ENCODE measurements at places on chromosomes 5 and 9.
A peak's percentile ranks its signal among the peaks of the same experiment; 100 is the strongest.

- no peak for DNase-seq
Observed at GRCh38 chr9:28120626-28121025, 547.3 kb upstream of the C9orf72 start.

- no peak for DNase-seq
Observed at GRCh38 chr5:177334781-177335700, 16.4 kb downstream of the LMAN2 start.

- no peak for DNase-seq
Observed at GRCh38 chr9:7960320-7961050, 160.9 kb upstream of the DMAC1 start.

GRCh38 chr5:74235552-74235951 lies 405.0 kb downstream of the ENC1 start:
- DNase-seq: no peak

DNA sequence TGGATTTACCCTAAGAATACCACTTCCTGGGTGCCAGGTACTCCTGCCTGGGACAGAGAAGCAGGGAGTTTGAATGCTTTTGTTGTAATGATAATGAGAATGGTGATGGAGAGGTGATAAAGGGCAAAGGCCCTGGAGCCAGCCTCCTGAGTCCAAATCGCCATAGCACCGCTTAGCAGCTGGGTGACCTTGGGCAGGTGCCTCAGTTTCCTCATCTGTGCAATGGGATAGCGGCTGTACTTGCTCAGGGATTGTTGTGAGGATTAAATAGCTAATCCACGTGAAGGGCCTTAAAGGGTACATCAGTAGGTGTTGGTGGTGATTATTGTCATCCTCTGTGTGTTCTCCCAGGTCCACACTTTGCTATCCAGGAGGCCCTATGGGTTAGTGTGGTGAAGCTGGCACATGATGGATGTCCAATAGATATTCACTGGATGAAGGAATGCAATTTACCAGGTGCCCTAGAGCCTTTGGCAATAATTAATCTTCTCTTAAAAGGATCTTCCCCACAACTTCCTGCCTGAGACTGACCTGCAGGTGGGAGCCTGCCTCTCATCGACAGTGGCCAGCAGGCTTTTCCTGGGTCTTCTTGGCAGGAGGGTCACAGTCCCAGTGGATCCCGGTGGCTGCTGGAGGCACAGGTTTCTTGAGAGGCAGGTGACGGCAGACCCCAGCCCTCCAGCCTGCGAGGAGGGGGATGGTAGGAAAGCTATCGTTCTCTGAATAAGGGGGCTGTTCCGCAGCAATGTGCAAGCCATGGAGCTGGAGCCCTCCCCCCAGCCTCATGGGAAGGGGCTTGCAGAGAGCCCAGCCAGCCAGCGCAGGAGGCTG lies 160.2 kb downstream of the MACROH2A1 start:
- no peak for DNase-seq

DNA sequence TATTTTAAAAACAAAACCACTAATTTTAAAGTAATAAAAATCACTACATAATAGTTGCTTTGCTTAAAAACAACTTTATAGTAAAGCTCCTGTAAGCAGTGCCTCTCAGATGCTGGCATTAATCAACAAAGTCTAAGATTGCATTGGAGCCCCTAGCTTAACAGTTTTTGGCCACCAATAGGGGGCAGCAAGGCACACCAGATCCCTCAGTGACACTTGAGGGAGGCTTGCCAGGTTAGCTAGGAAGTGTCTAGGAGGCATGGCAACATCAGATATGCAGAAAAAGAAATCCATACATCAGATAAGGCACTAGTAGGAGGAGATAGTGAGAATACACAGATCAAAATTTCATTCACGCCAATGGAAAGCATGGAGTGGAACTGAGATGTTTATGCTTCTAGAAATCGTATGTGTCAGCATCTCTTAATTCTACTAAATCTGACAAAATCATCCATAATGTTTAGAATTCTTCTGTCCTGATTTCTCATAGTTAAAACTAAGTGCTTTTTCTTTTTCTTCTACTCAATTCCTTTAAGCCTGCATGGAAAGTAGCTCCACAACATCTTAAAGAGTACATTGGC lies 73.6 kb upstream of the PAM start:
- DNase-seq: peak; percentile 24

- no peak for DNase-seq
Observed at GRCh38 chr9:128099231-128099931, 28.1 kb downstream of the PTGES2 start.

DNA sequence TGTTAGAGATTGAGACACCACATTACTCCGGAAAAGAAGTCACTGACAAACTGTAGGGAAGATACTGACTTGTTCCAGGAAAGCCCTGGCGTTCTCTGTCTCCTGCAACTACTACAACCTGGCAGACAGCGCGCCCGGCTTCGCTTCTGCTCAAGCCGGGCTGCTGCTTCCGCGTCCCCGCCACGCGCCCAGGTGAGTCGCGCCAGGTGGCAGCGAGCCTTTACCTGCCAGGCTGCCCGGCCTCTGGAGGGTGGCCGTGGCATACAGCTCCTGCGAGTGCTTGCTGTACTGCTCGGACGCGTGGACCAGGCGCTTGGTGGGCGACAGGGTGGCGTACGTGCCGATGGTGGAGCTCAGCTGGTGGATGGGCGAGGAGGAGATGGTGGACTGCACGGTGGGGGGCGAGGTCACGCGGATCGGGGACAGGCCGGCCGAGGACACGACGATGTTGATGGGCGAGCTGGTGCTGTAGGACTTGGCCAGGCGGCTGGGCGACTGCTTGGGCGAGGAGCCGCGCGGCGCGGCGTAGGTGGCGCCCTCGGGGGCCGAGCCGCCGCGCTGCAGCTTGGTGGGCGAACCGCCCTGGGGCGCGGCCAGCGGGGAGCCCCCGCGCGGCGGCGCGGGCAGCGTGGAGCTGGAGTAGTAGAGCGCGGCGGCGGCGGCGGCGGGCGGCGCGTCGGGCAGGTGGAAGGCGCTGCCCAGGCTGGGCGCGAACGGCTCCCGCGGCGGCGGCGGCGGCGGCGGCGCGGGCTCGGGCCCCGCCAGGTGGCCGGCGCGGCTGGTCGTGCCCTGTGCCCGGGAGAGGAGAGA lies 519.6 kb downstream of the CTNND2 start:
- no peak for DNase-seq

Data from activated CD4-positive, CD25-positive, alpha-beta regulatory T cell treated with anti-CD3 and anti-CD28 coated beads, Interleukin-2, amount 50 U/mL, for 16 hours (primary cell).